ENCODE measurements at places on chromosomes 1 and 21. TPM values are rescaled to one million over a fixed set of nuclear protein-coding genes. Genes with fewer than 3 reads are reported as not detected.

LHX8 gene
- not detected for total RNA-seq

CDA gene
- not detected for total RNA-seq

LCE6A gene
- not detected for total RNA-seq

CFHR4 gene
- not detected for total RNA-seq

CACYBP gene
- total RNA-seq: 337 TPM

Data from K562 (cell line).